Activated naive CD4-positive, alpha-beta T cell treated with anti-CD3 and anti-CD28 coated beads, Interleukin-2, amount 50 U/mL, for 16 hours (primary cell): ENCODE measurements at places on chromosomes 7 and 10.

DNA sequence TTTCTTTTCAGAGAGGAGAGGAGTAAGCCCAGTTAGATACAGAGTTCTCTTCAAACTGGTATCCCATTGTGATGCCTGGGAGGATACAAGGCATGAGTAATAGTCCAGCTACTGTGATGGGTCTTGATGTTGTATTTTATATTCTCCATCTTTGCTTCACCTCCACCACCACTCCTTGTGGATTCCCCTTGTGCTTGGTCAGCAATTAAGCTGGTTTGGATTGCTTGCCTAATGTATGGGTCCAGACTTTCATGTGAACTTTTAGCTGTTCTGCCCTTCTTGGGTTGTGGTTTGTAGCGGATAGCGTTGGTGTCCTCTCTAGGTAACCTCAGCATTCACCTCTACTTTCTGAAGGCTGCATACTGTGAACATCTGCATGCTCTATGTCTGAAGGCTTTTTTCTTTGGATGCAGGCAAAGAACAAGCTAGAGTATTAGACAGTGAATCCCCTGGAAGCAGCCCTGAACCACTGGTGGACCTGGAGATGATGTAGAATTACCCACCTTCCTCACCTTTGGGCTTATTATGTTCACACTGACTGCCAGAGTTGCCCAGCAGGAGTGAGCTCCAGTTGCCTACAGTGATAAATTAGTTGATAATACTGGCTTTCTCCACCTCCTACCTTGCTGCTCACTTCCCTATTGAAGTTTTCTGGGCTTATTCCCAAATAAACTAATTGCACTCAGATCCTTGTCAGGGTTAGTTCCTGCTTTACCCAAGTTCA, 126.5 kb upstream of the MTPN start:
- no peak for DNase-seq

- DNase-seq, result no peak
Measured at GRCh38 chr7:120993553-120994191, 5.2 kb downstream of the CPED1 start.

DNA sequence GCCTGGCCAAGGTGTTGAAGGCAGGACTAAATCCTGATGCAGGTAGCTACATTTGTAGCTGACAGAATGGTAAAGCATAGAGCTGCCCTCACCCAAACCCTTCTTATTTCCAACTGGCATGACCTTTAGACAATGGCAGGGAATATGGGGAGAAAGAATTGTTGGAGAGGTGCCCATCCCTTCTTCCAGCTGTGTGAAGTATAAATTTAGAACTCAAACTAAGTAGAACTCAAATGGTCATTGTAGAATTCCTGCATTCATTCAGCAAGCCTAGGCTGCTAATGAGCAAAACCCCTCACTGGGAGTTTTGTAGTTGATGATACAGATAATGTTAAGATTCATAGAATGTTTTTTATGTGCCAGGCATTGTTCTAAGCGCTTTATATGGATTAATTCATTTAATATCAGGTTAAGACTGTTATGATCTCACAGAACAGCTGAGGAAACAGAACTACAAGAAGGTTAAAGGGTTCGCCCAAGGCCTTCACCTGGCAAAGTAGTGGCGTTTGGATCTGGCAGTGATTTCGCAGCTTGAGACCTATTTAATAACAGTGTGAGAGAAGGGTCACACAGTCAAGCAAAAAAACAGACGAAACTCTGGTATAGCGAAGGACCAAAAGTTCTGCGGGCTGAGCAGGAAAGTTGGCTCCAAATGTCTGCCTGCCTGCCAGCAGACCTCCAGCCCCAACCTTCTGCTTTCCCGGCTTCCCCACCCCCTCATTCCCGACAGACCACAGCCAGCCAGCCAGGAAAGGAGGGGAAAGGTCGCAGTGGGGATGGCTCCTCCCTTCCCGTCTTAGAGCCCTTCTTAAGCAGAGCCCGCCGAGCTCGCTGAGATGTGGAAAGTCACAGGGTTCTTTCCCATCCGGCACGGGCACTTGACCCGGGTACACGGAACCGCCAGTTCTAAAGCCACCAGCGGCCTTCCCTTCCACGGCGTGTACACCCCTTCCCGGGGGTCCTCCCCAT, 1.6 kb upstream of the HILPDA start:
- no peak for DNase-seq

GRCh38 chr10:35961501-35961900, 319.4 kb upstream of the FZD8 start:
- no peak for DNase-seq
